Naive thymus-derived CD8-positive, alpha-beta T cell (primary cell): ENCODE measurements at places on chromosomes 1 and 21. TPM values are rescaled to one million over a fixed set of nuclear protein-coding genes. Genes with fewer than 3 reads are reported as not detected.

The FAM43B gene
- polyA plus RNA-seq, result not detected

The BARHL2 gene
- polyA plus RNA-seq, result not detected

The PFDN2 gene
- polyA plus RNA-seq, result 91.3 TPM

The S100A3 gene
- not detected for polyA plus RNA-seq

The DAB1 gene
- polyA plus RNA-seq, result not detected

The KPRP gene
- polyA plus RNA-seq, result not detected

The AADACL3 gene
- polyA plus RNA-seq, result not detected

The MAB21L3 gene
- not detected for polyA plus RNA-seq

The RTCA gene
- polyA plus RNA-seq, result 15.2 TPM

The TMEM125 gene
- 0.33 TPM for polyA plus RNA-seq

The NIBAN1 gene
- 1.1 TPM for polyA plus RNA-seq

The EDN2 gene
- polyA plus RNA-seq, result not detected

The G0S2 gene
- polyA plus RNA-seq, result not detected

The PEF1 gene
- 77.8 TPM for polyA plus RNA-seq
